ENCODE measurements at places on chromosomes 1 and 21.

GRCh38 chr1:208085655-208086515, 158.3 kb downstream of the PLXNA2 start:
- DNase-seq: no peak

DNA sequence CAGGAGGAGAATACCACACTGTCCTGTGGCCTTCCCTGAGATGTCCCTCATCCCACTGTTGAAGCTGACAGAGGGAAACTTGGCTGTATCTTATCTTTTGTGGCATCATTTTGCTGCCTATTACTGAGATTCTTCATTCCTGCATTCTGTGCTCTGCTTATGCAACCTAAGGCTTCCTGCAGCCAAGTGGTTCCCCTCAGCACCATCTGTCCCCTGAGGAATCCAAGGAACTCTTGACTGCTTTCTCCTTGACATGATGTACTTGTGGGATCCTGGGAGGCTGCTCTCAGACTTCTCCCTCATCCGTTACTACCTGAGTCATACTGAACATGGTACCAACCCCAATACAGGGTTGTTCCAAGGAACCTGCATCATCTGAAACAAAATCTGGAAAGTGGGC, 21.1 kb upstream of the RIMKLA start:
- DNase-seq: no peak

DNA sequence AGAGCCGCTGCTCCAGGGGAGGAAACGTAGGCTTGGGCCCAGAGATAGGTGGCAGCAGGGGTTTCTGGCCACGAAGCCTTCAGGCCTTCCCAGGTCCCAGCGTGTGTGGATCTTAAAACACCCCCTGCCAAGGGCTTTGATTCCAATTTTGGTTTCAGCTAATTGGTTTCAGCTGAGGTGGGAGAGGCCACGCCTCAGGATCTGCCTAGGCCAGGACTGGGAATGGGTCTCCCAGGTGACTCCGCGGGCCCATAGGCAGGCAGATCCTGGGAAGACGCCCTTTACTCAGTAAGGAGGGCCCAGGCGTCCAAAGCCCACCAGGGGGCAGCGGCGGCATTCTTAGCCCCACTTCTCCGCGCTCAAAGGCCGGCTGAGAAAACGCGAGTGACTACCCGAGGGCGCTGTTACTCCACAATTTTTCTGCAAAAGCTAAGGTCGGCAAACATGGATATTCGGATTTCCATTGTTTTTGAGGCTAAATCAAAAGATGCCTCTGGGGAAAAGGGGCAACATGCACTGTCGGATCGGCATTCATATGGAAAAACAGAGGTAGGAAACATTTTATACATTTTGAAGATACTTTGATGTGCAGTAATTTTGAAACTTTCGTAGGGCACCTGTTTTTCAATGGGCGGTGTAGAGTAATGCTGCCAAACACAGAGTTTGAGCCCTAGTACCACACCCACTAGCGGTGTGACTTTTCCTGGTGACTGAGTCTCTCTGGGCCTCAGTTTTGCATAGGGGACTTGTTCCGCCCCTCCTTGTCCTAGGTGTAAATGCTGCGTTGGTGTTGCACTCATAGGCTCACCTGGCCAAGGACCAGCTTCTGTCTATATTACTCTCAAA, 31.8 kb upstream of the BCL10 start:
- peak; percentile 71 for DNase-seq

DNA sequence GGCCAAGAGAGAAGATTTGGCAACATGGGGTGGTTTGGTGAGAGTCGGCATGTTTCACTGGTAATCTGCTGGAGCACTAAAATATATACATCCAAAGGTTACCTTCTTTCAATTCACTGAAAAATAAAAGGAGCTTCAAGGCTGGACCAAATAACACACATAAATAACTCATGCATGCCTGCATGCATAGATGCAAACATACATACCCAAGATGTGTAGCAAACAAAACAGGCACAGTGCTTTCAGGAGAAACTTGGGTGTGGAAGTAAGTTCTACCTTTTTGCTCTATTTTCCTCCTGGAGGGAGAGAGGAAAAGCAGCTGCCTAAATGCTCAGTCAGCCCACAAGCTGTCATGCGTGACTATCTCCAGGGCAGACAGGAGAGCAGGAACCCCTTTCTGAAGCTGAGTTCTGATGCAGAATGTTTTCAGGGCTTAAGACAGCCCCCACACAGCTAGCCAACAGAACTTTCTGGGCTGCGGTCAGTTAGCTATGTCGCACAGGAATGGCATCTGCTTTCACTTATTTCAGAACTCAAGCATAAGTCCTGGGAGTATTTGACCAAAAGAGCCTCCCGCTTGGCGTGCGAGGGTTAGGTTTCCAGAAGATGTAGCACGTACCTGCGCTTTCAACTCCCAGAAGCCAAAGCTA, 166.2 kb downstream of the TOMM20 start:
- DNase-seq: peak; percentile 92

DNA sequence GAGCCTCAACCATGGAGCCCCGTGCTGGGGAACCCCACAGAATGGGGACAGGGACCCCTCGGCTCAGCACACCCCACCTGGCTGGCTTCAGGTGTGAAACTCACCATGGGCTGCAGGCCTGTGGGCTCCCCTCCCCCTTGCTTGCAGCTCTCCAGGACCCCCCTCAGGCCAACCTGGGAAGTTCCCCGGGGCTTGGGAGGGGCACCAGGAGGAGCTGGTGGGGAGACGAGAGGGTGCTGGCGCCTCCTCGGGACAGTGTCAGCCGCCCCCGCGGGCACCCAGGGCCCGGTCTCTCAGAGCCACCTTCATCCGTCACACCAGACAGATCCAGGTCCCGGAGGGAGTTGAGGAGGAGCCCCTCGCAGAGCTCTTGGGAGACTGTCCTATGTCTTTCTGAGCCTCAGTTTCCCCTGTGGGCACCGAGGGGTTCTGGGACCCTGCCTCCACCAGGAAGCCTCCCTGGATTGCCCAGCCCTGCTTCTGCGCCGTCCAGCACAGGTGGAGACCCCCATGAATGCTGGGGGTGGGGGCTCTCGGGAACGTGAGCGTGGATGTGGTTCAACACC, 657 bp upstream of the TNFRSF18 start:
- DNase-seq: no peak

- DNase-seq: no peak
Observed at GRCh38 chr21:30168086-30168485, 1.5 kb upstream of the CLDN17 start.

DNA sequence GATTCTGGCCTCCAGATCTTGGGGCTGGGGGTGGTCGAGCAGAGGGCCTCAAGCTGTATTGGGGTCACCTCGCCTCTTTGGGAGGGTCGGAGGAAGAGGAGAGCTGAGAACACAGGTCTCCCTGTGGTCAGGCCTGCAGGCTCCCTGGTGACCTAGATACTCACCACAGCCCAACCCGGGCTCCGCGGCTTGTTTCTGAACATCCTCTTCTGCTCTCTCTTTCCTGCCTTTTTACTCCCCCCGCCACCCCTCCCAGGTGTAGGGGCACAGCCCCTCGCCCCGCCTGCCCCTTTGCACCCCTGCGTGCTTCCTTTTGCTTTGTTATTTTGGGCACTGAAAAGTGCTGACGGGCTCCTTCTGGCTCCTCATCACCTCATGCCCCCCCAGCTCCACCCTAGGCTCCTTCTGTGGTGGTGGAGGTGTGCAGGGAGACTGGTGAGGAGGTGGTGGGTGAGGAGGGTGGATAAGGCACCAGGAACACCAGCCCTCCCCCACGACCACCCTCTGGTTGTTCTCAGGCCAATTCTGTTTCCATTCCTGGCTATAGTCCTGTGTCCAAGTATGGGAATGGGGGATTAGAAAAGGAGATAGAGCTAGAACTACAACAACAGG, 10.6 kb upstream of the LINGO4 start:
- DNase-seq: no peak

DNA sequence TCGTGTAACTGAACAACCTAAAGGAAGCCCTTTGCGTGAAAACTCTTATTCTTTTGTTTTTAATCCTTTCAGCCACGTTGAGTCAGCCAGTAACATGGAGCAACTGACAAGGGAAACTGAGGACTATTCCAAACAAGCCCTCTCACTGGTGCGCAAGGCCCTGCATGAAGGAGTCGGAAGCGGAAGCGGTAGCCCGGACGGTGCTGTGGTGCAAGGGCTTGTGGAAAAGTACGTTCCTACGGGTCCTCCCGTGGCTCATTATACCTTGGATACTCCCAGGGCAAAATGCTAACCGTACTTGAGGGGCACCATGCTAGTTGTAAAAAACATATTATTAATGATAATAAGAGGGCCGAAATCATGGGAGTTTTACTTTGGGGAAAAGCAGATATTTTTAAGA, 49.4 kb downstream of the LAMC2 start:
- DNase-seq: no peak

DNA sequence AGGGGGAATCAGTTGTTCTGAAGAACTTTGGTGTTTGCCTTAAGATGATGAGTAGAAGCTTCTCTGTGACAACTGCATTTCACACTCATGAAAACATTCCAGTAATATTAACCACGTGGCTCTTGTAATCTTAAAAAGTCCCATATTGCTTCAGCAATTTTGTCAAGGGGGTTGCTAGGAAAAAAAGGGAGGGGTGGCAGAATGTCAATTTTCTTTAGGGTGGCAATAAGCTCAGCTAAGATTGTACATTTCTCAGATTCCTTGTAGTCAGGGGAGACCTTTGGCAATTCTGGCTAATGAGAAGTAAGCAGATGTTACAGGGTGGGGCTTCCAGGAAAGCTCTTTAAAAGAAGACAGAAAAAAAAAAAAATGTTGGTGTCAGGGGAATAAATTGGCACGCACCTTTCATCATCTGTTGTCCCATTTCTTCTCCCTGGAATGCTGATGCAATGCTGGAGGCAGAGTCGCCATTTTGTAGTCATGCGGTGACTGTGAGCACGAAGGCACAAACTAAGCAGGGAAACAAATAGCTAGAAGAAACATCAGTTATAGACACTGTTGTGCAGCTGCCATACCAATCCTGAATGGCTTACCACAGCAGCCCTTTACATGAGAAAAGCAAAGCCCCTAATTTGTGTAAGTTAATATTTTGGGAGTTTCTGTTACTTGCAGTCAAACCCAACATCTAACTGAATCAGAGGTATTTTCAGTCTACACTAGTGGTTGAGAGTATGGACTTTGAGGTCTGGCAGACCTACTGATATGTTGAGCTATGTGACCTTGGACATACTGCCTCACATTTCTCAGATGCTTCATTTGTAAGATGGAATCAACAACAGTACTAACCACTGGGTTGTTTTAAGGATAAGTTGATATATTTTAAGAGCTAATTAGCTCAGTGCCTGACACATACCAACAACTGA, 56.1 kb upstream of the MRPS6 start:
- no peak for DNase-seq

GRCh38 chr1:229759037-229759435, 133.0 kb downstream of the URB2 start:
- DNase-seq: no peak

GRCh38 chr1:94009304-94009703, 100.1 kb upstream of the GCLM start:
- no peak for DNase-seq

DNA sequence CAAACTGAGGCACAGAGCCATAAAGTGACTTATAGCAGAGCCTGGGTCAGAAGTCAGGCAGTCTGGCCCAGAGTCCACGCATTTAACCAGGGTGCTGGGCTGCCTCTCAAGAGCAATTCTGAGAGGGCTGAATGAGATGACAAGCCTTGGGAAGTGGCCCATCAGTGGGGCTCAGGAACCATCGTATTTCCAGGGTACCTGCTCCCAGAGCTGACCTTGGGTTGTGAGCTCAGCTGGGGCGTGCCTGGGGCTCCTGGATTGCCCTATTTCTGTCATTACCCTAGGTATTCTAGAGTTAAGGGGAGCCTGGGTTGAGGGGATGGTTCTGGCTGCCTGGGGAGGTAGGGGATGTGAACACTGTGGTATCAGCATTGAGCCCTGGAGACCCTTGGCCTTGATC, 49.4 kb downstream of the LGR6 start:
- DNase-seq: no peak

DNA sequence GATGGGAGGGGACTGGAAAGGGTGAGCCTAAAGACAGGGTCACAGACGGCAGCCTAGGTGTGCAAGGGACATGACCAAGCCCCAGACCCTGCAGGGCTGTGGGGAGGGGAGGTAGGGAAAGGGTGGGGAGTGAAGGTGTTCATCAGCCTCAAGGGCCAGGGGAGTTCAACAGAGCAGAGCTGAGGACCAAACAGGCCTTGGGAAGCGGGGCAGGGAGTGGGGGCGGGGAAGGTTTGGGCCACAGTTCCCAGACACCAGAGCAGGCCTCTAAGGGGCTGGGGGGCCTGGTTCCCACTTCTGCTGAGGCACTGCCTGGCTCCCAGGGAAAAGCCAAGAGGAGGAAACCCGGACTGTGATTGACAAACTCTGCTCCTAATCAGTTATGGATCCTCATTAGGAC, 456.3 kb downstream of the MATN1 start:
- no peak for DNase-seq

GRCh38 chr1:210653771-210654170, 325.1 kb downstream of the HHAT start:
- DNase-seq: peak; percentile 16

DNA sequence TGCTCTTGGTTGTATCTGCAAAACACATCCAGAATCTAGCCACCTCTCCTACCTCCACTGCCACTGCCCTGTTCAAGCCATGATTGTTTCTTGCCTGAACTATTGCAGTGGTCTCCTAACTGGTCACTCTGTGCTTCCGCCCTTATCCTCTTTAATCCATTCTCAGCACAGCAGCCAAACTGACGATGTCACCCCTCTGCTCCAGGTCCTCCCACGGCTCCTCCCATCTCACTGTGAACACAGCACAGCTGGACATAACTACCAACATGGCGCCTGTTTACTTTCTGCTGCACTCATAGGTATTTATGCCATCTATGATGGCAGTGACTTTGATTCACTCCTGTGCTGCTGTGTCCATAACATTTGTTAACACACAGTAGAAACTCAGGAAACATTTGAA, 406.7 kb downstream of the DISC1 start:
- no peak for DNase-seq

GRCh38 chr1:235416662-235417049, 49.4 kb downstream of the TBCE start:
- DNase-seq: no peak

GRCh38 chr1:226664413-226665101, 74.5 kb downstream of the ITPKB start:
- no peak for DNase-seq

DNA sequence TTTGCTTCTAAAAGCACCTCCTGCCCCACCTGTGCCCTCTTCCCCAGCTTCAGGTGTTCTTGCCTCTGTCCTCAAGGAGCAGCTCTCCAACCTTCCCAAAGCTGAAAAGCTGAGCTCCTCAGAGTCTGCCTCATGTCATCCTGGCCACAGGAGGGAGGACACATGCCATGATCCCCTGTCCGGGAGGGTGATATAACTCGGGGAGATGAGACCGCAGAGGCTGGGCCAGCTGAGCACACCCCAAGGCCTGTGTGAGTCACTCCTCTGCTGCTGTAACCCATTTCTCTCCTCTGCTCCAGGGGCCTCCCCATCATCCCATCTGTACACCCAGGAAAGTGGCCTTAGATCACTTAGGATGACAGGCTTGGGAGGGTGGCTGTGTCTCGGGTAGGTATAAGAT, 49.8 kb downstream of the EPHB2 start:
- DNase-seq: no peak

DNA sequence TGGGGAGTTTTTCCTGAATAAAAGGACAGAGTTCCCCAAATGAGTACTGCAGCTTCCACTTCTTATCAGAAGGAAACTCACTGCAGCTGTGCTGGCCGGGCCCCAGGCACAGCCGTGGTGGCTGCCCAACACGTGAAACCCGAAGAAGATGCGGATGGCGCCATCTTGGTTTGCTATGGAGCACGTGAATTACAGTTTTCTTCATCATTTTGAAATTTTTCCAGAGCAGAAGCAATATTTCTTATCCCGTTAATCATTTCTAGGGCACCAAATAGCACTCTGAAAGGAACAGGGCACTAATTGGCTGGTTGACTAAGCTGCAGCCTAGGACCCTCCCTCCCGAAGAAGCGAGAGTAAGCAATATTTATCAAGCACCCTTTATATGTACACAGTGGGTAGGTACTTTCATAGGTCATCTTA, 63.2 kb upstream of the EPS8L3 start:
- DNase-seq: no peak
